CD4-positive, alpha-beta T cell treated with Interleukin-4 for 4 hours (primary cell): ENCODE measurements at places on chromosomes 6 and 20.

DNA sequence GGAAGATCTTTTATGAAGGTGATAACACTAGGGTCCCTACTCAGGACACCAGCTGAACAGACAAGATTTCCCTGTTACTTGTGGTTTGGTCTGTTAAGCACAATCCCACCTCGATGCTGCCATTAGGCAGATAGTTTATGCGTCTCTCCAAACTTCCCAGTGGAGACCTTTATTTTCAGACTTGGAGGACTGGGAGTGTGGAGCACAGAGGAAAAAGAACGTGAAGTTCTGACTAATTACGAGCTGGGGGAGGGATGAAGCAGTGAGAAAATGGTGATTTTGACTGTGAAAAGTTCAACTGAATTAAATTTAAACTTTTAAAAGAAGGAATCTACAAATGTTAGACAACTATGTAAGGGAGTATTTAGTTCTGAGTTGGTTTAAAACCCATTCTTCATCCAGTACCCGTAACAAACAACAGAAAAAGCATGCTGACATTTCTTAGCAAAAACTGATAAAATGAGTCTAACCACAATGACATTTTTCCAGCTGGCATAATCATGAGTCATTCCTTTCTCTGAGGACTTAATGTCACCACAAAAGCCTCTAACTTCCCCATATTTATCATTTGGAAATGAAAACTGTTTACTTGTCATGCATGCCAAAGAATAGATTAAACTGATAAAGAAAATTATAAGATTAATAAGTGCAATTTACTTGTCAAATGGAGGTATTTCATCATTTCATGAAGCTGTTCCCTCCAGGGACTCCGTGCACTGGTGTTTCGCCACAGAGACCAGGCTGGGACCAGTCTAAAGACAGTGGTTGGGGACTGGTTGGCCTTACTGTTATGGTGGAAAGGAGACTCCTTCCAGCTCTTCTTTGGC is 113.3 kb upstream of the SSTR4 start:
- DNase-seq, result no peak

GRCh38 chr20:40313730-40314129 is 375.3 kb downstream of the MAFB start:
- DNase-seq, result no peak

GRCh38 chr6:109768485-109768884 is 77.4 kb downstream of the FIG4 start:
- no peak for DNase-seq

DNA sequence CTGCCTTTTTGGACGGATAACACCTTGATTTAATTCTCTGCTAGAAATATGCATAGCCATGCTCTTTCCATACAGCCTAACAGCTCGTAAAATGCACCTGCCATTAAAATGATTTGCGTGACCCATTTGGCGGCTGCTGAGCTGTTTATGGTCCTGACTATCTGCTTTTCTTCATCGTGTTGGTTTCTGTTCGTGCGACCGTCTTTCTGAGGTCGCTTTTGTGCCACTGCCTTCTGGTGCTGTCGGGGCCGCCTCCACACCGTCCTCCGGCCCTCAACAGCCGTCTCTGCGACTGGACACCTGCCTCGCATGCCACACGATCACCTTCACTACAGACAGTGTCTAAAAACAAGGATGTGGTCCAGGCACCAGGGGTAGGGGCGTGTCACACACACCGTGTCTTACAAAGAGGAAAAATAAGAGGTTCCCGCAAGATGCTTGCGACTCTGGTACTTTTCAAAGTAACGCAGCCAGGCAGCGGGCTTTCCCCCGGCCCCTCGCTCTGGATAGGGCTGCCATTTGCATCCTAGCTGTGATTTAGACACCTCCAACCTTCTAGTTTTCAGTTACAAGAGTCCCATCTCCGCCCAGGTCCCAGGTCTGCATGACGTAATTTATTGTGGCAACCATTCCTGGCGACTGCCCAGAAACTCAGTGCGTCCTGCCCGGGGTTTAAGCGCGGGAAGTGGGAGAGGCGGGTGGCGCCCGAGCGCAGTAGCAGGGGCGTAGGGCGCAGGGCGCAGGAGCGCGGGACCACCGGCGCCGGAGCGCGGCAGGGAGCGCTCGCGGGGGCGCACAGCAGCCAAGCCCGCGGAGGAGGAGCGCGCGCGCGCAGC is at the start of gene STMND1:
TSS of gene STMND1 (plus strand) at position 629 of the 836 bp plus-strand sequence. CDS start 208 bp downstream, outside the sequence.
- DNase-seq, result no peak

DNA sequence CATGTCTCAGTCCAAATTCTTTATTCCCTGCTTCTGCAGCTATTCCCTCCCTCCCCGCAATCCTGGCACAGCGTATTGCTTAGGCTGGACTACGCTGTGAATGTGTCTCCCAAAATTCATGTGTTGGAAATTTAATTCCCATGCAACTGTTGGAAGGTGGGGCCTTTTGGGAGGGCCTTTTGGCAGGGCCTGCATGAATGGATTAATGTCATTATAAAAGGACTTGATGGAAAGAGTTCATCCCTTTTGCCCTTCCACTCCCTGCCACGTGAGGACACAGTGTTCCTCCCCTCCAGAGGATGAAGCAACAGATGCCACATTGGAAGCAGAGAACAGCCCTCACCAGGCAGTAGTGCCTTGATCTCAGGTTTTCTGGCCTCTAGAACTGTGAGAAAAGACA is 20.4 kb upstream of the NOTCH4 start:
- DNase-seq, result no peak

- no peak for DNase-seq
Observed at GRCh38 chr6:25218346-25218745, 60.8 kb upstream of the CARMIL1 start.

- DNase-seq, result no peak
Observed at GRCh38 chr6:119340796-119341487, 8.6 kb downstream of the MAN1A1 start.
